T-helper 22 cell (primary cell): ENCODE measurements at places on chromosomes 5 and 9.
A peak's percentile ranks its signal among the peaks of the same experiment; 100 is the strongest.

GRCh38 chr5:112417931-112418658, 982 bp downstream of the EPB41L4A start:
- DNase-seq, result no peak

- DNase-seq, result no peak
Measured at GRCh38 chr5:180330270-180330648, 22.9 kb downstream of the GFPT2 start.

DNA sequence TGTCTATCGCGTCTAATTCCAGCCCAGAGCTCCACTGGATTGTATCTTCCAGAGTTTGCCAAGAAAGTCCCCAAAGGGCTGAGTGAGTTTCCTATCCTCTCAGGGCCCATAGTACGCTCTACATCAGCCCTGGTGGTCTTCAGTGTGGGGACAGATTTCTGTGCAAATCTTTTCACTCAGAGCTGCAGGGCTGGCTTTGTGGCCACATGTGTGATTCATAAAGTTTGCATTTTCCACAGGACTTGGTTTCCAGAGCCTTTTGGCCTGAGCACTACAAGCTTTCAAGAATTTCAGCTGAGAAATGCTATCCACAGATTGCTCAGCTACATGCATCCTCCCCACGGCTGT, 76.7 kb upstream of the CXCL14 start:
- no peak for DNase-seq

DNA sequence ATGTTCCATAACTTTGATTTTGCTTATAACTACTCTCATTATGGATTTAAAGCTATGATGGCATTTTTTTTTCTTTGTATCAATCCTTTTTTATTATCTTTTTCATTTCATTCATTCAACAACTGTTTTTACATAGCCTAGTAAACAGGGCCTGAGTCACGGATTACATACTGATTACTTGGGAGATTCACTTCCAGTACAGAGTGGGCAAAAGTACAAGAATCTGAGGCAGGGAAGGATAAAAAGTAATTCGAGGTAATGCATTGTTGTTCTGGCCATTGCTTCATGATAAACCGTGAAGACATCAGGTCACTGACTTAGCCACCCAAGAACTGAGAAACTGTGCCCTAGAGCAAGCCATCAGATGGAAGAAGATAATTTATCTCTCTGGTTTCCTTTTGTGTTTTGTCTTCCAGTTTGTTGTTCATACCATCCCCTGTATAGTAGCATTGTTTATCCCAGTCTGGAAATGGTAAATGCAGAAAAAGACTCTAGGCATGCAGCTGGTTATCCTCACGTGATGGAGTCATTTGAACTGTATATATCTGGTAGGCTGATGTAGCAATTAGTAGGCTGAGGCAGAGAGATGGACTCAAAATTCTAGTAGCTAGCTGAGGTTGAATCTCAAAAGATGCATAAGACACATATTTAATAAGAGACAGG, 145.6 kb downstream of the CNTLN start:
- no peak for DNase-seq

DNA sequence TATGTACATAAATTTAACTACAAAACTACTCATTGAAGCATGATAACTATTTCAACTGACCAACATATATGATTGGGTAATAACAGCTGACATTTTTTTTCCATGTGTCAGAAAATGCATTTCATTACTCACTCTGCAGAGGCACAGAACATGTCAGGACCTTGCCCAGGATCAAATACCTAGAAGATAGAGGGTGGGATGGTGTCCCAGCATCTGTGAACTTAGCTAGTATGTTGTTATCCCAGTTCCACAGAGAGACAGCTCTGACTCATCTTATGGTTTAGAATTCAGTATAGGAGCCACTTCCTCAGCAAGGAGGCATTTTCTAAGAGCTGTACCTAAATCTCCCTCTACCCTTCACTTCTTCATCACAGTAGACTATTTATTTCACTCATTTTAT, 1198.6 kb upstream of the ACO1 start:
- DNase-seq, result no peak

- DNase-seq, result no peak
Measured at GRCh38 chr5:95881833-95882232, 59.3 kb upstream of the GLRX start.

GRCh38 chr5:122473138-122473843, 161.3 kb downstream of the SNCAIP start:
- no peak for DNase-seq

GRCh38 chr5:80275347-80275746, 19.5 kb upstream of the SERINC5 start:
- DNase-seq, result no peak

GRCh38 chr5:181187500-181188213, 17.3 kb downstream of the TRIM7 start:
- no peak for DNase-seq

DNA sequence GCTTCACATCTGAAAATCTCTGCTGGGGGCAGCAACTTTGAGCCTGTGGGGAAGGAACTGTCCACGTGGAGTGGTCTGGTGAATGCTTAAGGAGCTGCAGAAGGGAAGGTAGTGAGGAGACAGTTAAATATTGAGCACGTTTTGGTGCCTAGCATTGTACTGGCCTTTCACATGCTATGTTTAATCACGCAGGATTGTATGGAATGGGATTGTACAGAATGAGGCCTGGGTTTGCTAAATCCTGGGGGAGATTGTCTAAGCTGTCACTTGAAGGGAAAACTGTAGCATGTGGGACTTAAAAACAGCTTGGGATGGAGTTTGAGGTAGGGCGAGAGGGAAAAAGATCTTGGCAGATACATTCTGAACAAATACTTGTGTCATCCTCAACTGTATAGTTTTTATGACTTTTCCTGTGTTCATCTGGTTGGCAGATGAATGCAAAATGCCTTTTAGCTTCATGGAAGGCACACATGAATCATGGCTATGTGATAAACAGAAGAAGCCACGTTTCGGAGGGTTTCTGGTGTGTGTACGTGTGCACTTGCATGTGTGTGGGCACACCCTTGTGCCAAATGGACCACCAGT, 106.6 kb downstream of the TMC1 start:
- DNase-seq, result no peak

- DNase-seq, result no peak
Measured at GRCh38 chr9:132982458-132982857, 4.0 kb downstream of the GFI1B start.

DNA sequence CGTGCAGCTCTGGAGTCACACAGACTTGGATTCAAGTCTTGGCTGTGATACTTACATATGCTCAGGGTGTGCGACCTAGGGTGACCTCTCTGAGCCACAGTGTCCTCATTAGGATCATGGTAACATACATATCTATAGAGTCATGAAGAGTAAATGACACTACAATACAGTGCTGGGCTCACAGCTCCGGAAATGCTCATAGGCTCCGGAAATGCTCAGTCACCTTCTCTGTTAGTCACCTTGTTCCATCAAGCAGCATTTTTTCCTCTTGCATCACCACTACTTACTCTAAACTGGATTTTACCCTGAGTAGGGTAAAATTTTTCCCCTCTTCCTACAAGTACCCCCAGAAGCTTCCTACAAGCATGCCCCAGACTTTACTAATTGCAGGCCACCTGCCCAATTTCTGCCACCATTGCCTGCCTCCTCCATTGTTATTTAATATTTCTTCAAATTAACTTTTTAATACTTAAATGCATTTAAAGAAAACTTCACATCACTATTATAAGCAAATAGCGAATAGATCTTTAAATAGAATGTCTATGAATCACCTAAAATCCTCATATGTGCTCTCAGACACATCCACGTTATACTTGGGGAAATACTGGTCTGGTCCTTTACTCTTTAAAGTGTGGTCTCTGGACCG, 147.6 kb upstream of the SPRY4 start:
- peak; percentile 41 for DNase-seq

DNA sequence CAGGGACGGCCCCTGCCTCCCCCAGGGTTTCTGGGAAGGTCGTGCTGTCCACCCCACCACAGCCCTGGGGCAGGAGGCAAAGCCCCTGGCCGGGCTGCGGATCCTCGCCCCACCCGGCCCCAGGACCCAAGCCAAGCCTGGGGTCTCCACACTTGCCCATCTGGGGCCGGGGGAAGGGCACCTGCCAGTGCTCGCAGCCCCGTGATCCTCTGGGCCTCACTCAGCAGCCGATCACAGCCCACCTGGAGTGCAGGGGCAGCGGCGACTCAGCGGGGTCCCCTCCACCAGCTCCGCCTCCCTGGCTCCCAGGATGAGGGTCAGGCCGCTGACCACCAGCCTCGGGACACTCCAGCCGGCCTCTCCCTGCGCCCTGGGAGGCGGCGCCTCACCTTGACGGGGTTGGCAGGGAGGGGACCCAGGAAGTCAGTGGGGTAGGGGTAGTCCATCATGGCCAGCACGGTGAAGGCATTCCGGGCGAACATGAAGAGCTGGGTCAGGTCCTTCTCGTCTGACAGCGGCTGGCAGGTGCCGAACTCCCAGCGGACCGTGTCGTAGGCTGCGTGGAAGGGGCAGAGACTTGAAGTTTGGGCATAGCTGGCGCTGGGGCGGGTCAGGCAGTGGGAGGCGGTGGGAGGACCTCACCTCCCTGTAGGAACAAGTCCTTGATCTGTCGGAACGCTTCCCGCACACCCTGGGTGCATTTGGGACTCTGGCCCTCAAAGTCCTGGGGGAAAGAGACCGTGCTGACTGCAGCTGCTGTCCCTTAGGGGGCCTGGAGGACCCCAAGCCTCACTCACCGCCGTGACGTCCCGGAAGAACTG, 1.8 kb downstream of the DPP7 start:
- no peak for DNase-seq

DNA sequence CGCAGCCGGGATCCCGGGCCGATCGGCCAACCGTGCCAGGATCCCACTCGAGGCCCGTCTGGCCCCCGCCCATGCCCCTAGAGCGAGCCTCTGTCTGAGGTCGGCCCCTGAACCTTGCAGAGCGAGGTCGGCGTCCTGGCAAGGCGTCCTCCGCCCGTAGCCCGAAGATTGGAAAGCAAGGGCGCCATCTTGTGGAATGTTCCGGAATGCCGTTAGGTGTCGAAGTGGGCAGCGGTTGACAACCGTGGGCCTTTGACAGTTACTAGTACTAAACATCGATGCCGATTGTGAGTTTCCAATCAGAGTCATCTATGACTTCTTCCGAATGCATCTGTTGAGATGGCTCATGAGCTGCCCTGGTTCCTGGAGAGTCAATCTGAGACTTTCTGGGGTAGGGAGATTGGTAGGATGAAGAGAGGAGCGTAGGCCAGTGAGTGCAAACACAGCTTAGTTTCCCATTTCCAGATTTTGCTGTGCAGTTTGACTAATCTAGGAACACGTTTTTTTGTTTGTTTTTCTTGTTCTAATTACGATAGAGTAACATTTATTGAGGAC, 923 bp upstream of the PLK2 start:
- DNase-seq, result peak; percentile 65

- DNase-seq, result no peak
Measured at GRCh38 chr9:132578367-132578932, 4.0 kb upstream of the BARHL1 start.
